Stimulated activated CD8-positive, alpha-beta memory T cell treated with anti-CD3 and anti-CD28 coated beads, Interleukin-7, amount 100 ng/mL, for 4 hours (primary cell): ENCODE measurements at places on chromosomes 11 and 22.
A peak's percentile ranks its signal among the peaks of the same experiment; 100 is the strongest.

DNA sequence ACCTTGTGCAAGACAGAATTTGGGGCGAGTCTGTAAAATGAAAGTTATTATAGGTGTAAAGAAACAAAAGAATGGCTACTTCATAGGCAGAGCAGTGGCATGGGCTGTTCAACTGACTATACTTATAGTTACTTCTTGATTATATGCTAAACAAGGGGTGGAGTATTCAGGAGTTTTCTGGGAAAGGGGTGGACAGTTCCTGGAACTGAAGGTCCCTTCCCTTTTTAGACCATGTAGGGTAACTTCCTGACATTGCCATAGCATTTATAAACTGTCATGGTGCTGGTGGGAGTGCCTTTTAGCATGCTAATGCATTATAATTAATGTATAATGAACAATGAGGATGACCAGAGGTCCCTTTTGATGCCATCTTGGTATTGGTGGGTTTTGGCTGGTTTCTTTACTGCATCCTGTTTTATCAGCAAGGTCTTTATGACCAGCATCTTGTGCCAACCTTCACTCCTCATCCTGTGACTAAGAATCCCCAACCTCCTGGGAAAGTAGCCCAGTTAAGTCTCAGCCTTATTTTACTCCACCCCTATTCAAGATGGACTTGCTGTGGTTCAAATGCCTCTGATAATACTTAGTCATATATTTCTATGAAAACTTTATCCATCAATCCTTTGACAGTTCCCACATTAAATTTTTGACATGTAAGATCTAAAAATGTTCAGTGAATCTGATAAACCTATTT lies 118.6 kb downstream of the ARHGAP42 start:
- no peak for DNase-seq

GRCh38 chr11:45930031-45930794 lies 7.8 kb downstream of the LARGE2 start:
- DNase-seq = peak; percentile 14

DNA sequence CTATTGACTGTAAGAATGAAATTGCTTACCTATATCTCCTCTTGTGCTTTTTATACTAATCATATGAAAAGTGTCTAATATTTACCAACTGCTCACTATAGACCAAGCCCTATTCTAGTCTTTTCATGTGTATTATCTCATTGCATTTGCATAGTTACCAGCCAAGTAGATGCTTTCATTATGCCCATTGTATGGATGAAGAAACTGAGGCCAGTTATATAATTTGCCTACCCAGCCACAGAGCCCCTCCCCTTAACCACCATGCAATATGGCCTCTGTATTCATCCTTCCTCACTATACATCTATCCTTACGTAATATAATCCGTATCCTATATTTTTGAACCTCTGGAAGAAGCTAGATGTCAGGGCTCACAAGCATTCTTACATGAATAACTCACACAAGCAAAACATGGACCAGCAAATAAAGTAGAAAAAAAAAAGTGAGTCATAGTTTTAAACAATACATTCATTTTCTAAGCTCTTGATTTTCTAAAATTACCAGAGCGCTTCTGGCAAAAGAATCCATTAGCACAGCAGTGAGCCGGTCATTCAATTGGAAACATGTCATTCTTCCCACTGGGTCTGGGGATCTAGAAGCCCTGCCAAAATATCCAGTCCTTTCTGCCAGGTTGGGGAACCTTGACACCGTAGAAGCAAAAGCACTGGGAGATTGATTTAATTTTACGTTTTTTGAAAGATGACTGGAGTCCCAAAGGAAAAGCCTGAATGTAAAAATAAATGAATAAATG lies 80.0 kb downstream of the C11orf91 start:
- no peak for DNase-seq

DNA sequence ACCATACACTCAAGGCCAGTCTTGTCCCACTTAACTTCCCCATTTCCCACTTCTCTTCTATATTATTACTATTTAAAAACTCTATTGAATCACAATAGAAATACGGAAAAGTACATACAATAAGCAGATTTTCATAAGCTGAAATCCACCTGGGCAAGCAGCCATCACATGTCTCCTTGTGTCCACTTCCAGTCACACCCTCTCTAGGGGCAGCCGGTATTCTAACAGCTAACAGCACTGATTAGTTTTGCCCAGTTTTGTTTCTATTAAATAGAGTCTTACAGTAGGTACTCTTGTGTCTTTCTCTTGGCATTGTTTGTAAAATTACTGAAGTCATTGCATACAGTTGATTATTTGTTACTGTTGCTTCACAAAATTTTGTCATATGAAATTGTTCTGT lies 37.8 kb downstream of the PPP6R3 start:
- no peak for DNase-seq

GRCh38 chr11:34601085-34601444 lies 19.8 kb upstream of the EHF start:
- no peak for DNase-seq

DNA sequence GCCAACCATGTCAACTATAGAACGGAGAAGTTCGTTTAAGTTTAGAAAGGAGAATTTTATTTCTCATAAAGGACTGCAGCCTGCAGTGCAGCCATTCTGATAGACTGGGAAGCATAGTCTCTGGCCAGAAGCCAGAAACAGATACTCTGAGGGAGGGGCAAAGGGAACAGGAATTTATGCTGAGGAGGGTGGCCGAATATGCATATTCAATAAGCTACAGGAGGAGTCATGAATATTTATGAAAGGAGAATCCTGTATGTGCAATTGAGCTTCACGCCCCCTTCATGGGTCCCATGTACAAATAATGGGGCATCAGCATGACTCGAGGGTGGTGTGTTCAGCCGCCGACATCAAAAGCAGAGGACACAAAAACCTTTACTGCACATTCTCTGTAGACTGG lies 199.9 kb downstream of the CWF19L2 start:
- no peak for DNase-seq

DNA sequence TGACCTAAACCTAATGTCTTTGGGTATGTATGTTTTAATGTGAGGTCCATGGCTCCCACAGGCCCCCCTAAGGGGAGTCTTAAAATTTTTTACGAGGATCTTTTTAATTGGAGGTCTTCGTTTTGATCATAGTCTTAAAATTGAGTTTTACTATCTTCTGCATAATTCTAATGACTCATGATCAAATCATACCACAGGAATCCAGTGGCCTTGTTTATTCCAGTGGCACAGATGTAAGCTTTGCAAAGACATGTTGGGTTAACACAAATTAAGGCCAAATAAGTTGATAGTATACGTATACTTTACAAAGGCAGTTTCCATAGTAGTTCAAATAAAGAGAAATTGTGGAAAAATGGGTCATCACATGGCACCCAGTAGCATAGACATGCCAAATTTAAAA lies 33.9 kb upstream of the FJX1 start:
- DNase-seq = no peak

- DNase-seq = no peak
Observed at GRCh38 chr22:28934026-28934425, 50.7 kb downstream of the ZNRF3 start.

DNA sequence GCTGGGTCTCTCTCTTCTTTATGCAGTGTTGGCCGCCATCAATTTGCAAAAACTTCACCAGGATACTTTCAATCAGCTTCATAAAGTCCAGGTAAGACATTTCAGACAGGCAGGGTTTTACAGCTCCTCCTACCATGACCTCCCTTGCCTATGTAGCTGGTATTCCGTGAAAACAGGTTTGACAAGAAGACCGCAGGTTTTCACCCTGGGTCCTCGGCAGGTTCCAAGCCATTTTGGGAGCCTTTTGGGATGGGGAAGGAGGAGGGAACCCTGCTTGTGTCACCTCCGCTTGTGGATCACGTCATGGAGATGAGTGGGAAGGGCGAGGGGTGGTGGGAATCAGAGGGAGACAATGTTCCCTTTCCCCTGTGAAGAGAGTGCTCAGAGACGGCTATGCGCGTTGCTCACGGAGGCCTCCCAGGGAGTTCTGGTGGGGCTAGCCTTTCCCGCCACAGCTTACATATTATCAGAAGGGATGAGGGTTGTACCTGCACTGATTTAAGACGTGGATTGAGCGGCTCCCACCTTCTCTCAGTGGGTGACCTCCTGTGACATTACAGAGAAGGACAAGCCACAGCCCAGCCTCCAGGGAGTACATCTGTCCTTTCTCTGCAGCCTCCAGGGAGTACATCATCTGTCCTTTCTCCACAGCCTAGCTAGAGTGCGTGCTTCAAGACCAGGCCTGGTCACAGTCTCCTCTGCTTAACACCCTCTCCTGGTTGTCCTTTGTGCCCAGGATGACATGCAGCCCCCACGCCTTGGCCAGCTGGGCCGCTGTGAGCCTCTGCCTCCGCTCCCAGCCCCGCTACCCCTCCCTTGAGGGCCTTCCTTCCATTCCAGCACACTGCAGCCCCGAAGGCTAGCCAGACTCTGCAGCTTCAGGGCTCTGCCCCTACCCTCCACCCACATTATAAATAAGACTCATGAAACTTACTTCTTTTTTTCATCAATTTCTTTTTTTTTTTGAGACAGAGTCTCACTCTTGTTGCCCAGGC lies 17.2 kb downstream of the GLB1L3 start:
- DNase-seq = no peak

DNA sequence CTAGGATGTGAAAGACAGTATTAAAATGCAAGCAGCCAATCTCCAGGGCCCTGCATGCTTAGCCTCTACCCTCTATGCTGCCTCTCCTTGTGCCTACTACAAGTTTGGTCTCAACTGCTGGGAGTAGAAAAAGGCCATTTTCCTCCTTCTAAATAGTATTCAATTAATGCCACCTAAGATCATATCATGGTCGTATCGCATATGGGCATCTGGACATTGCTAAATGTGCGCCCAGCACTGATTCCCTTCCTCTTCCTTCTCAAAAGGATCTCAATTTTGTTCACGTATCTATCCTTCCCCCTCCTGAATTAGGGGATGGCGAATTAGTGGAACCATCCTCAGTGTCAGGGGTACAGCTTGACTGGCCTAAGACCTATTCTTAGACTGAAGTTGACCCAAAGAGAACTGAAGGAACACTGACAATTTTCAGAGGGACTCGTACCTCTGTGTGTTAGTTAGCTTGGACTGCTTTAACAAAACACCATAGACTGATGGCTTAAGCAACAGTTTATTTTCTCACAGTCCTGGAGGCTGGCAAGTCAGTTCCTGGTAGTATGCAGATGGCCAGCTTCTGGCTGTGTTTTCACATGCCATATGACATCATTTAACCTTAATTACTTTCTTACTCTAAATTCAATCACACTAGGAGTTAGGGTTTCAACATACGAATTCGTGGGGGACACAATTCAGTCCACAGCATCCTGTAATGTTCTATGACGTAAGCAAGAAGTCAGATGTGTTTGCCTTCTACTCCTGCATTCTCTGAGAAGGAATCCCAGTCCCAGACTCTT lies 8.5 kb upstream of the NUP50 start:
- no peak for DNase-seq

- no peak for DNase-seq
Observed at GRCh38 chr11:11971906-11972547, 36.4 kb downstream of the DKK3 start.

- no peak for DNase-seq
Observed at GRCh38 chr11:9947231-9947864, 283.5 kb downstream of the SWAP70 start.

DNA sequence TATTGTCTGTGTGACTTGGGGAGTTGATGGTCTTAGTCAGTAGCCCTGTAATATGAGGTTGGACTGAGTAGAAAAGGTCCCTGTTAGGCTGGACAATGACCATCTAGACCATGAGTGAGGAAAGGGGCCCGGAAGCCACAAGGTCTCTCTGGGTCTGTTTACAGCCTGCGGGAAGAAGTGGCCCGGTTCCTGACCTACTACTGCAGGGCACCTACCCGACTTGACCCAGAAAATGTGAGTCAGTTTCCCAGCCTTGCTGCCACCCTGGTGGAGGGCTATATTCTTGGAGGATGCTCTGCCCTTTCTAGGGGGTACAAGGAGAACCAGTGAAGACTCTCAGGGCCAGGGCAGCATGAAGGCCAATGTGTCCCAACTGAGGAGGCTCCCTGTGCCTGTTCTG lies 3.4 kb downstream of the ACCSL start:
- no peak for DNase-seq

- DNase-seq = no peak
Observed at GRCh38 chr11:105315287-105315686, 175.7 kb upstream of the CARD18 start.

- DNase-seq = no peak
Observed at GRCh38 chr11:84022695-84023094, 736.5 kb upstream of the CCDC90B start.

- no peak for DNase-seq
Observed at GRCh38 chr11:91768783-91769182, 455.8 kb upstream of the FAT3 start.

DNA sequence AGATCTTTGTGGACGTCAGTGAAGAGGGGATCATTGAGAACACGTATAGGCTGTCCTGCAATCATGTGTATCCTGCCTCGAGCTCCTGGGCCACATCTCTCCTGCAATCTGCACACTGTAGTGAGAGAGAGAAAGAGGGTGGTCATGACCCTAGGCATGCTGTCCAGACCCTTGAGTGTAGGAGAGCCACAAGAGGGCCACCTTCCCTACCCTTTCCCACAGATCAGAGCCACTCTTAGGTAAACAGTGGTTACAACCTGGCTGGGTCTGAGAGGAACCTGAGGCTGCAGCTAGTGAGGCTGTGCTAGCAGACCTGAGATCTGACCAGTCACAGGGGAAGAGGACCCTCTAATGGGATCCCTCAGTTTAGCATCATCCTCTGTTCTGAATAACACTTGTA lies 3.9 kb upstream of the IL18BP start:
- DNase-seq = no peak

- no peak for DNase-seq
Observed at GRCh38 chr11:103537904-103538502, 428.8 kb downstream of the DYNC2H1 start.

DNA sequence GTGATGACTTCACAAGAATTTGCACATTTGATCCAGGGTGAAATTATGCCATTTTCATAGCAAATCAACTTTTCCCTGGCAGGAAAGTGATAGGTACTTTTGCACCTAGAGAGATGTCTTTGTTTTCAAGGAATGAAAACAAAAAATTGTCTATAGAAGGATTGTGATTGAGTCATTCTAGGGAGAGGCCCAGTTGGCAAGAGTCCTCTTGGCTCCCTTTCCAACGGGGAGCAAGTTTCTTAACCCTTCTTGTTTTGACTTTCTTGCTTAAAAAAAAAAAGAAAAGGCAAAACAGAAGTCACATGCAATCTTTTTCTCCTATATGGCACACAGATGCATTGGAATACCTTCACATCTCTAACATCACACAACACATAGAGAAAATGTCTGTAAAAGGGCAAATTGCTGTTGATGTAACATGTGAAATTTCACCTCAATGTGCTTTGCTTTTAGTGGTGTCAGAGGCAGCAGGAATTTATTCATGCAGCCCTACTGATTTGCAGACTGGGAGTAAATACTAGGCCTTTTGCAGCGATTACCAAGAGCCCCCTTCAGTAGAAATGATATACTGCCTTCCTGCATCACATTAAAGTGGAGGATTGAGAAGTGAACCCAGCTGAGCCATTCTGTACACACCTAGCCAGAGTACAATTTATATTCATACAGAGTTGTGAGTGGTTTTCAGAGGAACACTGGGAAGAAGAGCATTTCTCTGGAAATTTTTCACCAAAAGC lies 290.7 kb upstream of the MPPED2 start:
- DNase-seq = no peak

DNA sequence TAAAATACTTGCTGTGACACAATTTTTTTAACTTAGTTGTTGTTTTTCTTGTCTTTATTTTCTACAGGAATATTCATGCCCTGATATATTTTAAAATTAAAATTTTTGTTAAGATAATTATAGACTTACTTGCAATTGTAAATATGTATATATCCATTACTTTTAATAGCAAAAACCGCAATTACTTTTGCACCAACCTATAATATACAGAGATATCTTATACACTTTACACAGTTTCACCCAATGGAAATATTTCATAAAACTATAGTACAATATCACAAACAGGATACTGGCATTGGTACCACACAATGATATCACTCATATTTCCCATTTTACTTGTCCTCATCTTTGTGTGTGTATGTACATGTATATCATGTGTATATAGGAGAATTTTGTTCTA lies 188.8 kb downstream of the DLG2 start:
- no peak for DNase-seq
